ENCODE measurements at places on chromosomes 12 and 14.

DNA sequence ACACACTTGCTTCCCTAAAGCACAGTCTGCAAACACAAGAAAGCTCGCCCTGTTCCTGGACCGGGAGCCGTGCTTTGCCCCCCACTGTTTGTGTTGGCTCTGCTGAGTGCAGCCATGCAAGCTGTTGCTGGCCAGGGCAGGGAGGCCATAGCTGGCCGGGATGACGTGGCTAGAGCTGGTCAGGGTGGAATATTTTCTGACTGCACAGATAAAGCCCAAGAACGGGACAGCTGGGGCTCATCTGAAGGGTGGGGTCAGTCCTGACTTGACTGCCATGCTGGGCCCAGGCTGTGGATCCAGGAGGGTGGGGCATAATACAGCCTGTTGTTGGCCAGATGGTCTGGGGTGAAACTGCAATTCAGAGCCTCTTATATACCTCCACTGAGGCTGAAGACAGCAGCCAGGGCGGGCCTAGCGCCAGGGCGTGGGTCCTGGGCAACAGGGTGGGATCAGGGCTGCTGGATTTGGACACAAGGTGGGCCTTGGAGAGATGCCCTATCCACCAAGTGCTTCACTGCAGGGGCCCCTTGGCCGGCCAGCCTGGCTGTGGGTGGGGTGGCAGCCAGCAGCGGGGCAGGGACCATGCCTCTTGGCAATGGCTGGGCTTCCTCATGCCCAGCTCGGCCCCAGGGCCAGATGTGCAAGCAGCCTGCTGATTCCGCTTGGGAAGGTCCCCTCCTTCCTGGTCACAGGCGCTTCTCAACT lies 14.8 kb downstream of the KMT5A start:
- DNase-seq, result no peak

DNA sequence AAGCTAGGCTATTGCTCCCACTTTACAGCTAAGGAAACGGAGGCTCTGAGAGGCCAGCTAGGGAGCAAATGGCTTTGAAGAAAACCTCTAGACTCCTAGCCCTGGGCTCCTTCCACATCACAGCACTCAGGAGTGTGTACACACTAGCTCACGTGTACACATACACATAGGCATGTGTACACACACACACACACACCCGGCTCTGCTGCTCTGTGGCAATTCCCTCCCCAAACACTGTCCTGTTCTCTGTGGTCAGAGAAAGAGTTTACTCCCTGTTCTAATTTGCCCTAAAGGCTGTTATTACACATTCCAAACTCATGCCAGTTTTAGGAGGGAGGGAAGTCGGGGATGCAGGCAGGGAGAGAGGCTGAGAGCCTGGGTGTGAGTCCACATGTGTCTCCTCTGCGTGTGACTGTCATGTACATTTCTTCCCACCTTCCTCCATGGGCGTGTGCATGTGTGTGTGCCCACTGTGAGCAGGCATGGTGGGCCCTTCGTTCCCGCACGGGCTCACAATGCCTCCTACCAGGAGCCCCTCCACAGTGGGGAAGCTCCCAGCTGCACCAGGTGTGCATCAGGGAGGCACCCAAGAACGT lies 14.2 kb downstream of the TRPV4 start:
- DNase-seq, result no peak

DNA sequence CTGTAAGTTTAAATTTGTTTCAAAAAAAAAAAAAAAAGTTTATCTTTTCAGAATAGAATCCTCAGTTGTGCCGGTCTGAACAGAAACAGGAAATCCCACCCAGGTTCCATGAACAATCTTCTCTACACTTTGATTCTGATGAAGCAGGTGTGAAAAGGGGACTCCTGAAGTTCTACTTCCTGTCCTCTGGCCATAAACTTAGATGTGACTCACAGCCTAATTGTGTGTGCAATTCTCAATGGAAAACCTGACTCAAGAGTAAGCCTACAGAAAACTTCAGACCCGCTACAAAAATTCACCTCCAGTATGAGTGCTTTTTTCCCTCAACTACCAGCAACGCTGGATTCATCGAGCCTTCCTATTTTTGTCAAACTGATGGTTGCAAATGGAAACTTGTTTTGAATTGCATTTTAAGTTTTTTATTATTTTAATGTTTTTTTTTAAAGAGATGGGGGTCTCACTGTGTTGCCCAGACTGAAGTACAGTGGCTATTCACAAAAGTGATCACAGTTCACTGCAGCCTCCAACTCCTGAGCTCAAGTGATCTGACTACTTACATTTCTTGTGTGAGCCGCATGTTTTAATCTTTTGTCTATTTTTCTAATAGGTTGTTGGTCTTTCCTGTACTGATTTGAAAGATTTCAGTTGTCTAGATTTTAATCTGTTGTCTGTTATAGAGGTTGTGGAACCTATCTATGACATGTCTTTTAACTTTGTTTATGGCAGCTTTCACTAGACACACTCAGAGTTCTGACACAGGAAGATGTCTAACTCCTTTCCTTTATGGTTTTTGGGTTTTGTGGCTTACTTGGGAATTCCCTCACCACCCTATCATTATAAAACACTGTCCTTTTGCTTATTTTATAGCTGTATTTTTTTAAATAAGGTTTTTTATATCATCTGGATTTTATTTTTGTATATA lies 37.6 kb downstream of the ATG14 start:
- peak; percentile 72 for DNase-seq

DNA sequence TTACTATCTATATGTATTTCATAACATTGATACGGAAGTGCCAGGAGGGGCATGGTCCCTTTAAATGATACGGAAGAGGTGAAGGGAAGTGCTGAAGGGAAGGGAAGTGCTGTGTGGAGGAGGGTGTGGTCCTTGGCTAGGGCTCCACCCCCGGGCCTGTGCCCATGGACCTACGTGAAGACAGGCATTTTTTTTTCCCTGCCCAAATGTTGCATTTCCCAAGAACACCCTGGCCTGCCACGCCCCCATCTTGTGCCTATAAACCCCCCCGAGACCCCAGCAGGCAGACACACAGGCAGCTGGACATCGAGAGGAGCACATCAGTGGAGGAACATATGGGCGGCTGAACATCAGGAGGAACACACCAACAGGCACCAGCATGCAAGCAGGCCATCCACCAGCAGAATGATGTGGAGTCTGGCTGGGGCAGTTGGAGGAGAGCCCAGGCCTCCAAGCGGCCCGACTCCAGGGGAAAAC lies 134.1 kb downstream of the SLC41A2 start:
- DNase-seq, result no peak

- no peak for DNase-seq
Observed at GRCh38 chr14:100731846-100732765, 5.4 kb downstream of the DLK1 start.

- DNase-seq, result no peak
Observed at GRCh38 chr12:132433641-132434395, 56.1 kb upstream of the FBRSL1 start.

- DNase-seq, result no peak
Observed at GRCh38 chr14:77340389-77340788, 19.6 kb downstream of the GSTZ1 start.

GRCh38 chr12:83931451-83931850 lies 981.1 kb downstream of the SLC6A15 start:
- no peak for DNase-seq

DNA sequence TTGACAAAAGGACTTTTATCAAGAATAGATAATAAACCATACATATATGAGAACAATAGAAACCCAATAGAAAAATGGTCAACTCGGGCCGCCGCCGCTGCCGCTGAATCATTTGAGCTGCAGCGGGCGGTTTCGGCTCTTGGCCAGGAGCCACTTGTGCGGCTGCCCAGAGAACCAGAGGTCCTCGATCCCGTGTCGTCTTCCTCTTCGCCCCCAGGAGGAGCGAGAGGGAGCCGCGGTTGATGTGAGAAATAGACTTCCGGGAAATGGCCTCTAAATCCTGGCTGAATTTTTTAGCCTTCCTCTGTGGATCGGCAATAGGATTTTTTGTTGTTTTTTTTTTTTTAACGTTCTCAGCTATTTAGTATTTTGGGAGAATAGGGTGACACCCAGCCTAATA lies 44.8 kb downstream of the CPSF6 start:
- DNase-seq, result peak; percentile 32

- peak; percentile 71 for DNase-seq
Observed at GRCh38 chr12:14723763-14724162, 27.4 kb upstream of the GUCY2C start.

DNA sequence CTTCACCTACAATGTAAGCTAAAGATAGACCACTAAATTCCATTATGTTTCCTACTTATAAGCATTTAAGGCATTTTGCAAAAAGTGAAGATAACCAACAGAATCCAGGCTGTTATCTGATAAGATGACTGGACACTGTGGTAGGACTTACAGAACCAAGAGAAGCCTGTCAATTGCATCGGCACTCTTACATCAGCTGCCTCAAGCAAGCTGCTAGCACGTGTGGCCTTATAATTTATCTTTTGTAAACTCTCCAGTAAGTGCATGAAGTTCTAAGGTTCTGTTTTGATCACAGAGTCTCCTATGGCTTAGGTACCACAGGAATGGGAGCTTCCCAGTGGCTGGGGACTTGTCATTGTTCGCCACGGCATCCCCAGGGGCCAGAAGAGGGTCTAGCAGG lies 88.7 kb downstream of the TRAFD1 start:
- DNase-seq, result no peak

DNA sequence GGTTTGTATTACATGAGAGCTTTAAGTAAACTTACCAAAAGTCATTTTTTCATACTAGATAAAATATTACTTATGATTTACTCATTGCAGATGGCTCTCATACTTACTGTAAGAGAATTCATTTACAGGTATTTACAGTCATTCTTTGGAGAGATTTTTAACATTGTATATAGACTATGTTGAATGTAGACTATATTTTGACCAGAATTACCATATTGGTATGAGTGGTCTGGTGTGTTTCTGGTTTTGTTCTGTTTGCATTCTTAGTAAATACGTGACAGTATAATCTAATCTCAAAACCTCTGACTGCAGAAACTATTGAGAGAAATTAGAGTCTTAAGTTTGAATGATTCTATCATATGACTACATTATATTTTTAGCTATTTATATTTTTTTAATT lies 91.1 kb downstream of the USP15 start:
- DNase-seq, result no peak

DNA sequence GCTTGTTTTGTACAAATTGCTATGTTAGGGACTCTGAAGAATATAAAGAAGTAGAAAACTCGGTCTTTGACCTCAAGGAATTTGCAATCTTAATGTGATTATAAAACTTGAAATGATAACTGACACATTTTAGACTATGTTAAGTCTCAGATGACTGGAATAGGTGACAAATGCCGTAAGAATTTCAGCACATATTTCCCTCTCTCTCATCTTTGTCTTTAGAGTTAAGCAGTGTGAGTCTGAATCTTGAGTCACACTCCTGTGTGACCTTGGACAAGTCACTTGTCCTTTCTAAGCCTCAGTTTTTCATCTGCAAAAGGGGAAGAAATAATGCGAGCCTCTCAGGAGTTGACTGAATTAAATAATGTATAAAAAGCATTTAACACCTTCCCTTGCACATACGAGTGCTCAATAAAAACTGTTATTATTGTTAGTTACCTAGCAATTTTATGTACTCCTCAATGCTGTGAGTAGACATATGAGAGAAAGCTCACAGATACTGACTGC lies 103.7 kb downstream of the DYRK2 start:
- no peak for DNase-seq

DNA sequence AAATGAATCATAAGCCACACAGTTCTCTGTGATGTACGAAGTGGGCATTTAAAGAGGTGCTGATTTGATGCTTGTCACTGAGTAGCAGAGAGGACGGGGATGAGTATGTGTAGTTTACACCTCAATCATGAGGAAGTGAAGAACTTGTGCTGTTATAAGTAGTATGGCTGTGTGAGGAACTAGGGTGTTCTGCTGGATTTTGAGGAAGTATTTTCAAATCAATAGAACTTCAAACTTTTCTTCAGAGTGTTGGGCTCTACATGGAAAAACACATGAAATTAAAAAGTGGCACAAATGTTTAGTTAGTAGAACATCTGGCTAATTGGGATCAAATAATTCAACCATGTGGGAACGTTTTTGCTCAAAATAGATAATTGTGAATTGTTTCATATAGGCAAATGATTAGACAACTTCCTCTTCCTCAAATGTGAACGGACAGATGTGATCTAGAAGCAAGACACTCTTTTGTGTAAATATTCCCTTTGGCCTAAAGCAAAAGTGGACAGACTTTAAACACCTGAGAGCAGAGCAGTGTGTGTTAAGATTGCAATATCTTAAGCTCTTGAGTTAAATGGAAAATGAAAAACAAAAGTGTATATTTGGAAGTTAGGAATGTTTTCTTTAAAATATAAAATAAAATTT lies 168.5 kb downstream of the NAV3 start:
- DNase-seq, result no peak

DNA sequence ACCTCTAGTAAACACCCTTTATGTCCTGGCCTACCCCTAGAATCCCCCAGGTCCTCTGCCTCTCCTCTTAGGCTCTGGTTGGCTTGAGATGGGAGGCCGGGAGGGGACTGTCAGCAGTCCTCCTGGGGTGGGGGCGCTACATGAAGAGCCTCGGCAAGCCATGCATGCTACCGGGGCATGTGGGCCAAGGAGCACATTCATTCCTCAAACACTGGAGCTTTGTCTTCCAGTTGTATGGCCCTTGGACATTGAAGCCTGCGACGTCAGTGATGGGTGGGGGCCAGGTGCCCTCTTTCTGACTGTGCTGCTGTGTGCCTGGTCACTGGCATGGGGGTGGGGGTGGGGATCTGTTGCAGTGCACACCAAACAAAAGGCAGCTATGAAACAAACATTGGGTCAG lies 15.8 kb upstream of the CELA1 start:
- no peak for DNase-seq

- DNase-seq, result no peak
Observed at GRCh38 chr14:59256331-59256730, 67.9 kb downstream of the DAAM1 start.

- no peak for DNase-seq
Observed at GRCh38 chr12:85059594-85059993, 23.4 kb downstream of the LRRIQ1 start.

DNA sequence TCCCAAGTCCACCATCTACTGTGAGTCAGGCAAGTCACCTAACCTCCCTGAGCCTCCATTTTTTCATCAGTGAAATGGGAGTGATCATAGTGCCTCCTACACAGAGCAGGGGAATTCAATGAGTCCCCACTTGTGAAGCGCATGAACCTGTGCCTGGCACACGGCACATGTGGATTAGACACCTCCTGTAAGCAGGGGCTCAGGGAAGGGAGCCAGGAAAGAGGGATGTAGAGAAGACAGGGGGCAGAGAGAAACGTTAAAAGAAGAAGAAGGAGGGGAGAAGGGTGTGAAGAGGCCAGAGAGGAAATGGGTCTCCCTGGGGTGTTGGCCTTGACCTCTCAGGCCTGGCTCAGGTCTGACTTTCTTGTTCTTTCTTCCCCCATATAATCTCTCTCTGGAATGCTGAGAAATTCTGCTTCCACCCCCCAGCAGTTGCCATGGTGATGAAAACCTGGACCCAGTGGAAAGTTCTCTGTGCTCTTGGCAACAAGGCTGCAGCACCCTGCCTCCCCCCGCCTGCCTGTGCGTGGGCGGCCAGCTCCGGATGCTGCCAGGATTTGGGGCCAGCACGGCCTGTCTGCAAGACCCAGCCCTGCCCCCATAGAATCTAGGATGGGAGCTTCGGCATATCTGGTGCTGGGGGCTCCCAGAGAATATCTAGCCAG lies 94.5 kb downstream of the CALM1 start:
- no peak for DNase-seq

- DNase-seq, result no peak
Observed at GRCh38 chr14:99168330-99168729, 103.7 kb downstream of the BCL11B start.

- DNase-seq, result no peak
Observed at GRCh38 chr12:9341260-9341585, 133.0 kb upstream of the PZP start.

Data from CD4-positive, alpha-beta T cell treated with Interleukin-12 subunit alpha and Interleukin-12 subunit beta, for 1 hour (primary cell).